ENCODE measurements at places on chromosomes 6 and 20. TPM values are rescaled to one million over a fixed set of nuclear protein-coding genes. Genes with fewer than 3 reads are reported as not detected.

DNA sequence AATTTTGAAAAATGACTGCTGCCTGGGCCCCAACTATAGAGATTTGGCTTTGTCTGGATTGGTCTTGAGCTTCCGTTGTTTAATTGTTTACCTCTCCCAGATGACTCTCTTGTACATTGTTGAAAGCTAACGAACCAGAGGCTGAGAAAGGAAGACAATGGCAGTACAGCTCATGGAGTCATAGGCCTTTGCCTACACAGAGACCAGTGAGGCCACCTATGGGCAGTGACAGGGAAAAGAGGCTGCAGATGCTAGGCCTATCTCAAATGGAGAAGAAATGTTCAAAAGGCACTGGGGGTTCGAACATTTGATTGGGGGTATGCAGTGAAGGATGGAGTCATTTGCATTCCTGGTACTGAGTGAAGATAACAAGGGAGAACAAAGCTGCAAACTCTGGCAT lies 29.1 kb downstream of the OPN5 start:
- DNase-seq: no peak

DNA sequence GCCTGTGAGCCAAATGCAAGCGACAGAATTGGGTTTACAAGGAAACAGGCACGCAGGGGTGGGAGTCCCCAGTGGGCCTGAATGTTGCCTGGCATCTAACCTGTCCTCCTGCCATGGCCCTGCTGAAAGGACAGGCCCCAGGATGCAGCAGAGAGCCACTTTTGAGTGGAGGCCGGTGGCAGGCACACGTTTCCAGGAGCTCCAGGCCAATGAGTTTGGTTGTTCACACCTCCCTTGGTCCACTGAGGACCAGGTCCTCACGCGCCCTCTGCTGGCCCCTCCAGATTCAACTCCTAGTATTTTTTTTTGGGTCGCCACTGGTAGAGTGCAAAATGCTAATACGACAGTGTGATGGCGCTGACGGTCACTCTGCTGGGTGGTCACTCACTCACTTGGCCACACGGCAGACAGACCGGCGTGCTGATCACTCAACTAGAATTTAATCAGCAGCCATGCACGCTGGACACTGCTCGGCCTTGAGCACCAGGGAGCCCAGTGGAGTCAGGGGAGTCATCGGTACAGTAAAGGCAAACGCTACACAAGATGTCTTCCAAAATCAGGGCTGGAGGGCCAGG lies 81.7 kb upstream of the NFATC2 start:
- DNase-seq: peak; percentile 76

GRCh38 chr20:18645851-18646250 lies 58.0 kb downstream of the DTD1 start:
- no peak for DNase-seq

DNA sequence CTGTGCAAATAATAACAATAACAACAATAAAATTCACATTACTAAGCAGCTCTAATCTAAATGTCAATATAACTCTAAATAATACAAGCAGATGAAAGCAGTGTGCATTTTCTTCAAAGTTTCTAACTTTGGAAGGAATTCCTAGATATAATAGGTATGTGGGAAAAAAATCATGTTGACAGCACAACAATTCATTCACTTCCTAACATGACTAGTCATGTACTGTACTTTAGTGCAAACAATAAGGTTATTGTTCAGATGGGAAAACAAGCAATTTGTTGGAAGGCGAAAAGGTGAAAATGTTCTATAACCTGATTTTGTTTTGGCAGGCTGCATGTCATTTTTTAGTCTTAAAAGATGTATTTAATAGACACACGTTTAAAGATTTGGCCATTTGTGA lies 484.3 kb upstream of the JAG1 start:
- no peak for DNase-seq

- DNase-seq: no peak
Measured at GRCh38 chr20:2851086-2851485, 10.5 kb downstream of the VPS16 start.

DNA sequence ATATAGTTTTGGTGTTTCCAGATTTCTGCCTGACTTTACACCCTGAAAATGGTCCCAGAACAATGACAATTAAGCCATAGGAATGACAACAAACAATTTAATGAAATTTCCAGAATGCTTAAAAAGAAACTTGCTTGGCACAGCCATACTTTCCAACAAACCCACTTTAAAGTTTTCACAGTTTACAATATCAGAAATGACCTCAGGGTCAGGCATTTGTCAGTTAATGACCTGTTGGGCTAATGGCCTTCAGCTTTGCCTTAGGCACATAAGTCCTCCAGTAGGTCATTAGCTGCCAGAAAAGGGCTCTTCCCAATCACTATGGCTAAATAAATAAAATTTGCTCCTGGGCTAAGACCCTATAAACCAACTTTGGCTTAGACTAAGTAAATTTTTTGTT lies 144.6 kb upstream of the BEND3 start:
- DNase-seq: no peak

DNA sequence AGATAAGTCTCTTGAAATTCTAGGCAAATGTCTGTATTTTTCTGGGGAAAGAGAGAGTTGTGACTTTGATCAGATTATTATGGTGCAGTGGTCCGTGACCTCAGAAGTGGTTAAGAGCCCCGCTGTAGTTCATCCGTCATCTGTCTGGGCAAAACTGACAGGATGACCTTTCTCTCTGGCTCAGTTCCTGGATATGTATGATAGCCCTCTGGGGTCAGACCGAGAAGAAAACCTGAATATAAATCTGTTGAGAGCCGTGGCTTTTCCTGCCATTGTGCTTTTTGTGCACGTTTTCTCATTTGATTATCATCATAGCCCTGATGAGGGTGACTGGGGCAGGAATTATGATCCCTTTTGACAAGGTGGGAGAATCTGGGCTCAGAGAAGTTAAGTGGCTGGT lies 26.5 kb downstream of the GHRH start:
- no peak for DNase-seq

GRCh38 chr20:1766731-1767130 lies 109.2 kb upstream of the SIRPG start:
- no peak for DNase-seq

GRCh38 chr6:9292975-9293374 lies 857.6 kb upstream of the SLC35B3 start:
- DNase-seq: no peak

GRCh38 chr20:60104993-60105803 lies 147.0 kb downstream of the CDH26 start:
- no peak for DNase-seq

DNA sequence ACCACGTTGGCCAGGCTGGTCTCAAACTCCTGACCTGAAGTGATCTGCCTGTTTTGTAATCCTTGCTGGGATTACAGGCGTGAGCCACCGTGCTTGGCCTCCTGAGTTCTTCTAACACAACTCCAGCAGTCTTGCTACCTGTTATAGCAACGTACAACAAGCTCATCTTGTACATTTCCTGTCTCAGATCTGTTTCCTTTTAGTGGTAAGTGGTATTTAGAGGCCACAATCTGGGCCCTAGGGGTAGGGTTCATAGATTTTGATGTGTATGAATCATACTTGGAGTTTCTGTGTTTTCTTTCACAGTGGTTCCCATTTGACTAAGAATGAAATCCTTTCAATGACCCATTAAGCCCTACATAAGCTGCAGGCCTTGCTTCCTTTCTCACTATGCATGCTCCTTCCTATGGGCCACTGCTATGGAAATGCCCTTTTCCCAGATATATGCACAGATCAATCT lies 27.1 kb upstream of the SYNCRIP start:
- DNase-seq: peak; percentile 13

- DNase-seq: no peak
Measured at GRCh38 chr6:46684771-46685170, 2.9 kb upstream of the TDRD6 start.

- DNase-seq: no peak
Measured at GRCh38 chr6:109781001-109781400, 89.9 kb downstream of the FIG4 start.

PRDM13 gene
- 1.3 TPM for total RNA-seq

EYS gene
- total RNA-seq: not detected

CALHM6 gene
- total RNA-seq: 1.4 TPM

All from Calu3 (cell line).